Hepatic stellate cell (primary cell): ENCODE measurements at places on chromosomes 5 and 9.

- no peak for DNase-seq
These were observed 32.5 kb upstream of the MIER3 start for GRCh38 chr5:56984445-56984844.

GRCh38 chr5:170147051-170147752, 41.5 kb downstream of the FOXI1 start:
- DNase-seq = no peak

DNA sequence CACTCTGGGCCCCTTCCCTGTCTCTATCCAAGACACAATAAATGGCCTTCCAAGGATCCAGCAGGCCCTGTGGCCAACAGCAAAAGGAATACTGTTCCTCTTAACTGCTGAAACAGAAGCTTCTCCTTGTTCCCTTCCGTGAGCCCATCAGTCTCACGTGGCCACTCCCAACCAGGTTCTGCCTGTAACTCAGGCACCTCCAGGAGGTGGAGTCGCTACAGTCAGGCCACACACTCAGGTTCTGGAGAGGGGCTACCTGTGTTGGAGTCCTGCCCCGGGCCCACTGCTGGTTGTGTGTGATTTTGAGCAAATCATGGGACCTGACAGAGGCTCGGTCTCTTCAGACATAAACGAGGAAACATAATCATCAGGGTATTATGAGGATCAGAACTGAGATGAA, 10.3 kb downstream of the FAT2 start:
- DNase-seq = no peak

GRCh38 chr9:70402213-70402612, 12.2 kb downstream of the KLF9 start:
- DNase-seq = no peak

DNA sequence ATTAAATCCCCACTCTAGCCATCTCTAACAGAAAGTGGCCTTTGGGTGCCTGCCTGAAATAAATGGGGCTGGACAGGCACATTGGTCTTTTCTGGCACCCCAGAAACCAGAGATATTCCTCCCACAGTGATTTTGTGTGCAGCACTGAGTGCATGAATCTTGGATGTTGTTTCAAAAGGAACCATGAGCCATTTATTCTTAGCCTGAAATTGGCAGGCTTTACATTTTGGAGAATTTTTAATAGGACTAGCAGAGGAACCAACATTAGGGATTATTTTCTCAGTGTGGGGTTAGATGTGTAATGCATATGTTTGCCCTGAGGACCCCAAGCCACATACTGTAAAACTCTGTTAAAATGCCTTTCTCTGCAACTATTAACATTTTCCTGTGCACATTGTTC, 451.3 kb downstream of the NFIB start:
- DNase-seq = no peak

GRCh38 chr5:175652741-175653663, 4.9 kb upstream of the HRH2 start:
- no peak for DNase-seq

- DNase-seq = no peak
These were observed 268.3 kb upstream of the WWC1 start for GRCh38 chr5:168023191-168023590.
